ENCODE measurements at places on chromosomes 13 and 19.
A peak's percentile ranks its signal among the peaks of the same experiment; 100 is the strongest.

DNA sequence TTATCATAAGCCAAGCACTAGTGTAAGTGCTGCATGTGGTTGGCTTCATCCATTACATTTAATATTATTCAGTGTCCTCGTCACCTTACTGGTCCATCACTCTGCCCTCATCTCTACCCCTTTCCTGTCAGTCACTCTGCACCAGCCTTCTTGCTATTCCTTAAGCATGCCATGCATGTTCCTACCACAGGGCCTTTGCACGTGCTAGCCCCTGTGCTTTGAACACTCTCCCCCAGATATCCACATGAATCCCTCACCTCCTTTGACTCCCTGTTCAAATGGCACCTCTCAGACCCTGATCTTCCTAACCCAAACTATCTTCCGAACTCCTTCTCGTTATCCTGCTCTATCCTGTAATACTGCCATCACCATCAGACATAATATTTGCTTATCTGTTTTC lies 3.2 kb upstream of the RELB start:
- no peak for DNase-seq

DNA sequence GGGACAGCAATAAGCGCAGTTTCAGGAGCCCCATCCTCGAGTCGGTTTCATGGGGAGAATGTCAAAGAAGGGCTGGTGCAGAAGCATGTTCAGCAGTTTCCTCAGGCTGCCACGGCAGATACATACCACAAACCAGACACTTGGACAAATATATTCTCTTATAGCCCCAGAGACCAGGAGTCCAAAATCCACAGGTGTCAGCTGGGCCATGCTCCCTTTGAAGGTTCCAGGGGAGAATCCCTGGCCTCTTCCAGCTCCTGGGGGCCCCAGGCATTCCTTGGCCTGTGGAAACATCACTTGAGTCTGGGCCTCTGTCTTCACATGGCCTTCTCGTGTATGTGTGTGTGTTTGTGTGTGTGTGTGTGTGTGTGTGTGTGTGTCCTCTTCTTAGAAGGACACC lies 164.1 kb downstream of the UQCRFS1 start:
- no peak for DNase-seq

GRCh38 chr13:44068737-44069136 lies 189.0 kb downstream of the LACC1 start:
- DNase-seq: peak; percentile 4

DNA sequence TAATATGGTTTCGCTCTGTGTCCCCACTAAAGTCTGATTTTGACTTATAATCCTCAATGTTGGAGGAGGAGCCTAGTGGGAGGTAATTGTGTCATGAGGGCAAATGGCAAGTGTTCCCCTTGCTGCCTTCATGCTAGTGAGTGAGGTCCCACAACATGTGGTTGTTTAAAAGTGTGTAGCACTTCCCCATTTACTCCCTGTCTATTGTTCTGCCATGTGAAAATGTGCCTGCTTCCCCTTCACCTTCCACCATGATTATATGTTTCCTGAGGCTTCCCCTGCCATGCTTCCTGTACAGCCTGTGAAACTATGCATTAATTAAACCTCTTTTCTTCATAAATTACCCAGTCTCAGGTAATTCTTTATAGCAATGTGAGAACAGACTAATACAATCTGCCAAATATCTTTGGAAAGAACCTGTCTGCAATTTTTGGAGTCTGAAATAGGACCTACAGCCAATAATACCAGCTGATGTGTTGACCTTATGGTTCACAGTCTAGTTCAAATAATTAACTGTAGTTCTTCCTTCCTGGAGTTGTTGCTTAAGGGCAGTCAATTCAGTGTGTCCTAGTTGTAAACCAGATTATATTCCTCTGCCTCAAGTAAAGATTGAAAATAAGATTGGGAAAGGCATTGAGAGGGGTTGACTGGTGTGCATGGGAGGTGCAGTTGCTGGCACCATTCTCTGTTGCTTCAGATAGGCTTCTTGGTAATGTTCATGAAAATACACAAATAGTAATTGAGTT lies 1442.9 kb downstream of the SLITRK1 start:
- DNase-seq: no peak

- peak; percentile 15 for DNase-seq
Observed at GRCh38 chr13:73849292-73849691, 284.9 kb downstream of the KLF12 start.

GRCh38 chr19:32537580-32537979 lies 43.4 kb upstream of the PDCD5 start:
- no peak for DNase-seq

- DNase-seq: no peak
Observed at GRCh38 chr13:109999659-110000533, 213.5 kb upstream of the IRS2 start.

GRCh38 chr13:30318026-30318425 lies 10.7 kb upstream of the KATNAL1 start:
- no peak for DNase-seq

DNA sequence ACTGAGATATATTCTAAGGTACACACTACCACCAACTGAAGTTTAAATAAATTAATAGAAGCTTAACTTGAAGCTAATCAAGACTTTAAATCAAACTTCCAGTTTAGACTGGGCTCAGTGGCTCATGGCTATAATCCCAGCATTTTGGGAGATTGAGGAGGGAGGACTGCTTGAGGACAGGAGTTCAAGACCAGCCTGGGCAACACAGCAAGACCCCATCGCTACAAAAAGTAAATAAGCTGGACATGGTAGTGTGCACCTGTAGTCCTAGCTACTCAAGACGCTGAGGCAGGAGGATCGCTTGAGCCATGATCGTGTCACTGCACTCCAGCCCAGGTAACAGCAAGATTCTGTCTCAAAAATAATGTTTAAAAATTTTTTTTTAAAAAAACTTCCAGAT lies 8.6 kb downstream of the KPNA3 start:
- DNase-seq: no peak
